Aortic smooth muscle cell (primary cell): ENCODE measurements at places on chromosomes 5 and 9. TPM values are rescaled to one million over a fixed set of nuclear protein-coding genes. Genes with fewer than 3 reads are reported as not detected.

The TXNDC8 gene
- not detected in 2 replicates for total RNA-seq

The RABGAP1 gene
- total RNA-seq, result 35.7 and 45.3 TPM in 2 replicates

The LRRC19 gene
- total RNA-seq, result not detected in 2 replicates

The LCN15 gene
- not detected in 2 replicates for total RNA-seq

The TMEM38B gene
- 10.9 and 11.1 TPM in 2 replicates for total RNA-seq

The SLC45A2 gene
- 0.19 TPM in 1 of 2 replicates, not detected in the other for total RNA-seq

The CLTB gene
- total RNA-seq, result 155 and 185 TPM in 2 replicates

The TRPM6 gene
- not detected in 2 replicates for total RNA-seq

The CDKN2A gene
- total RNA-seq, result 8.0 and 10.7 TPM in 2 replicates

The KCNN2 gene
- total RNA-seq, result under 0.01 and 0.25 TPM in 2 replicates

The PRUNE2 gene
- total RNA-seq, result 50.7 and 65.3 TPM in 2 replicates

The COMMD10 gene
- total RNA-seq, result 26.3 and 33.3 TPM in 2 replicates

The CSF1R gene
- total RNA-seq, result under 0.01 TPM in 1 of 2 replicates, not detected in the other

The PDE6A gene
- total RNA-seq, result not detected in 2 replicates

The SLC6A3 gene
- not detected in 2 replicates for total RNA-seq

The TENT4A gene
- 11.8 and 12.3 TPM in 2 replicates for total RNA-seq

The PPP1R26 gene
- total RNA-seq, result 10.5 and 11.5 TPM in 2 replicates

The YIPF5 gene
- 93.4 and 117 TPM in 2 replicates for total RNA-seq

The POLK gene
- 34.0 and 41.7 TPM in 2 replicates for total RNA-seq

The GPR151 gene
- not detected in 2 replicates for total RNA-seq

The SYK gene
- under 0.01 TPM in 1 of 2 replicates, not detected in the other for total RNA-seq

The CA9 gene
- total RNA-seq, result not detected in 2 replicates

The NUDT12 gene
- total RNA-seq, result 14.1 and 15.6 TPM in 2 replicates

The SAXO1 gene
- total RNA-seq, result under 0.01 TPM in 2 replicates

The ACOT12 gene
- not detected in 2 replicates for total RNA-seq

The ENTPD8 gene
- under 0.01 and 0.06 TPM in 2 replicates for total RNA-seq

The QRFP gene
- total RNA-seq, result not detected in 2 replicates

The FKTN gene
- 21.3 and 32.5 TPM in 2 replicates for total RNA-seq

The MLANA gene
- not detected in 2 replicates for total RNA-seq

The PTTG1 gene
- 151 and 152 TPM in 2 replicates for total RNA-seq

The PCDHAC1 gene
- 0.06 and 0.13 TPM in 2 replicates for total RNA-seq

The PCDHGA10 gene
- 5.3 and 7.5 TPM in 2 replicates for total RNA-seq

The LRRC70 gene
- total RNA-seq, result 0.93 and 1.3 TPM in 2 replicates

The IRX4 gene
- total RNA-seq, result under 0.01 TPM in 1 of 2 replicates, not detected in the other

The OBP2B gene
- total RNA-seq, result not detected in 2 replicates

The C9orf50 gene
- total RNA-seq, result 0.13 and 0.19 TPM in 2 replicates
